ENCODE measurements at places on chromosomes 7 and 10.

- no peak for DNase-seq
These were observed 41.9 kb downstream of the NPVF start for GRCh38 chr7:25186436-25186835.

DNA sequence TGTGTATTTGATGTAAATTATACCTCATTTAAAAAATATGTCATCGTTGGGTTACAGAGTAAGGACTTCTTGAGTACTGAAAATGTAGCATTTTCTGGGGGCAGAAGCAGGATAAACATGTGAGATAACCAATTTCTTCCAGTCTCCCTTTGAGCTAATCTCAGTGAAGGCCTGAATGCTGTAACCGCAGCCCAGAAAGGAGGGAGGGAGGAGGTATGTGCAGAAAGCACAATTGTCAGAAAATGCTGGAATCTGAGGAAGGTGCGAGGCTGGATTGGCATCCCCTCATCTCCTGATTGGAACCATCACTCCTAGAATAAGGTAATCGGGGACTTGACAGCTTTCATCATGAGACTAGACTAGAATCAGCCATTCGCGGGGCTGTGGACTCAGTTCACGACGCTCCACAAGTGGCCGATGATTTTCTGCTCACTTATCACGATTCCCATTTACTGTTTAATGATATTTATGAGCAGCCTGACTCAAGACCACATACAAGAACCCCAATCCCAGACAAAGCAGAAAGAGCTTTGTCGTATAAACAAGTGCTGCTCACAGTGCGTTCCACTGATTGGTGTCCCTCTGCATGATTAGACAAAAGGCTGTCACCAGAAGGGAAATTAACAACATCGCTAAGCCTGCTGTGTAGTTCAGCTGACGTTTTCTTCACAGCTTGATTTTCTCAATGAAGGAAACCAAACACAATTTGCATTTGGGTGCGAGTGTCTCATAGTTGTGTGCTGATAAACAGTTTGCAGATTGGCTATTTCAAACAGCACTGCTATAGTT lies 93.2 kb downstream of the SVIL start:
- DNase-seq, result no peak

- no peak for DNase-seq
These were observed 6.7 kb downstream of the FRA10AC1 start for GRCh38 chr10:93695740-93696139.

GRCh38 chr10:11325817-11326216 lies 285.6 kb downstream of the USP6NL start:
- peak; percentile 41 for DNase-seq

DNA sequence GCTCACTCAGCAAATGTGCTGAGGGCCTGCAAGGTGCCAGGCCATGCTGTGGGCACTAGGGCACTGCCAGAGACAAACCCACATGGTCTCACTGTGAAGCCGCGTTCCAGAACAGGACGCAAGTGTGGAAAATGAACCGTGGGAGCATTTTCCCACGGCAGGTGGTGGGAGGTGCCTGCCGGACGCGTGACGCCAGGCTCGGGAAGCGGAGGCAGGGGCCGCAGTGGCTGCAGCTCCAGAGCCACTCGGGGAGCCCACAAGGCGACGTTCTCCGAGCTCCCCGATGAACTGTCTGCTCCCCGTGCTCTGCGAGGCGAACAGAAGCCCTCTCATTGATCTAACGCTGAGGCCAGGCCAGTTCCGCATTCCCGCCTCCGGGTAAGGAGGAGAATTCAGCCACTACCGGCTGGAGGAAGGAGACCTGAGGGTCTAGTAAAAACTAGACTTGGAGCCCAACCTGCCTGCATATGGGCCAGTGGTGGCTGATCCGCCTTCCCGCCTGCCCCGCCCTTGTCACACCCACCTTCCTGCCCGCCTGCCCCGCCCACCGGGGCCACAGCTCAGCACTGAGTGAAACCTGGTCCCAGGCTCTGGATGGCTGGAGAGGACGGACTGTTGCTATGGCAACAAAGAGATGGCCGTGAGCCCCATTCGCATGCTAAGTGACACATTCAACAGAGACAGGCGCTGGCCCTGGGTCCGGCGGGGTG lies 13.1 kb downstream of the ADGRA1 start:
- DNase-seq, result no peak

GRCh38 chr10:23479798-23480473 lies 41.1 kb downstream of the OTUD1 start:
- DNase-seq, result peak; percentile 7

DNA sequence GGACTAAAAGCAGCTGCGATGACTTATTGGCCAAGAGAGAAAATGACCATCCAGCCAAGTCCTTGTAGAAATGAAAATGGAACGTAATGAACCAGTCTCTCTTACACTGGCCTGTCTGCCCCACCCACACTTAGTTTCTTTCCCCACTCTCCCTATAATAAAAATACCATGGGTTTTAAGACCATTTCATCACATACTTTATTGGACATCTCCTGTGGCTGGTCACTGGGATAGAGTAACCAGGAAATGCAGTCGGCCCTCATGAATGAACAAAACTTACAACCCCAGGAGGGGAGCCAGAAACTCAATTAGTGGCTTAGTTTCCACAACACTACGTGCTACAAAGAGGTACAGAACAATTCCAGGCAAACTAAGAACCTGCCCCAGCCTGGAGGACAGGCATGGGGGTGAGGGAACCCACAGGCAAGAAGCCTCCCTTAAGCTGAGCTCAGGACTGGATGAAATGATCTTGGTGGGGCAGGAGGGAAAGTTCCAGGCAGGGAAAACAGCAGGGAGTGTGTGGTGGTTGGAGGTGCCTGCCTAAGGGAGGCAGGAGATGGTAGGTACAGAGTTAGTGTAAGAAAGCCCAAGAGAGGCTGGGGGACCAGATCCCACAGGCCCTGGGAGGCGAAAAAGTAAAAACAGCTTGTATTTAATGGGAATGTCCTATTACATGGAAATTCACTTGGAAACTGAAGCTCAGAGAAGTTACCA lies 29.6 kb downstream of the MKI67 start:
- DNase-seq, result peak; percentile 41

DNA sequence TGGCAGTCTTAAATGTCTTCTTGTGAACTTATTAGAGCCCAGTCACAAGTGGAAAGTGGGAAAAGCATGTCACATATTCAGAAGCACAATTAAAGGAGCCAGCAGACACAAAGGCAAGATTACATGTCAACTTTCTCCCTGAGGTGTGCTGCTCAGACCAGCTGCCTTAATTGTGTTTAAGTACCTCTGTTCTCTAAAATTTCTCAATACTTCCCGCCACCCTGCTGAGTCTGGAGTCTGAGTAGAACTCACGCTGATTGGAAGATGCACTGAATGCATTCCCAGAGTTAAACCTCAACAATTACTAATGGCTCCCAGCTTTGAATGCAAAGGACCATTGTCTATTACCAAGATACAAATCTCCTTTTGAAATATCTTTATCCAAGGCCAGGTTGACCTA lies 166.4 kb upstream of the COBL start:
- DNase-seq, result no peak

DNA sequence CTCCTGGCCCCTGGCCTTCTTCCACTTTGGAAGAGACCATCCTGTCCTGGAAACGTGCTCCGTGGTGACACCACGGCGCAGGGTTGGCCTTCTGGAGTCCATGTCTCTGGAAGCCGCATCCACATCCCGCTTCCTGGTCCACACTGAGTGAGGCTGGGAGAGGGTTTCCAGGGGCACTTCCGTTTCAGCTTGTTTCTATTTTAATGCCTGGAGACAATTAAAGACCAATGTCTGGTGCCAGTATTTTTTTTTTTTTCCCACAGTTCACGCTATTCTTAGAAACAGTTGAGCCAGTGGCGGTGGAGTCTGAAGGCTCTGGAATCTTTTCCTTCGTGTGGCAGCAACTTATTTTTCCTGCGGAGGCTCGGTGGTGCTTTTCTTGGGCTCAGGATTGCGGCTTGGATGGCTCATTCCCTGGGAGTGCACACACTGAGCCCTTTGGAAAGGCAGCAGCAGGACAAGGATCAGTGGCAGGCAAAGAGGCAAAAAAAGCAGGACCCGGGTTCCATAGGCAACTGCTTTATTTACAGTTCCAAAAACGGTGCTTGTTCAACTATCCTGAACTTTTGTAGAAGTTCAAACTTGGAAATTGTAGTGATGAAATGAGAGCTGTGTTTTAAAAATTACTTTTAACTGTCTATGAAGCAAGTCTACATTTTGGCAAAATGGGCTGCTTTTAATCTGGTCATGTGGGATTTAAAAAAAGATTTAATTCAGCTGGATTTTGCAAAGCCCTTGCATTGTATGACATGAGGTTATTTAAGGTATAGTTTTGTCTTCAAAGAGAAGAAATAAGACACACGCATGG lies 202.8 kb downstream of the BAMBI start:
- DNase-seq, result no peak

DNA sequence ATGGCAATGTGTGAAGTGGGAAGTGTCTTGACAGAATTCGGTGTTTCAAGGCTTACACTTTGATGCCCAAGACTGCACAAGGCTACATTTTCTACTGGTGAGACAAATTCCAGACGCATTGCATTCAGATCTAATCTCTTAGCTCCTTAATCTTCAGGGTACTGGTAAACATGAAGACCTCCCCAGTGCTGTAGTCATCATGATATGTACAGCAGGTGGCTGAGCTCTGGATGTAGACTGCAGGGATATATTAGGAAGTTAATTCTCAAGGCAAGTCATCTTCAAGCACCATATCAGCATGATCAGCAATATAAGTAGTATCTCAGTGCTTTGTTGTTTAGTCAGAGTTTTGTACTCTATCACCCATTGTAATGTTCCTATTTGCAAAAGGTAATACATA lies 61.8 kb downstream of the IKZF1 start:
- no peak for DNase-seq

DNA sequence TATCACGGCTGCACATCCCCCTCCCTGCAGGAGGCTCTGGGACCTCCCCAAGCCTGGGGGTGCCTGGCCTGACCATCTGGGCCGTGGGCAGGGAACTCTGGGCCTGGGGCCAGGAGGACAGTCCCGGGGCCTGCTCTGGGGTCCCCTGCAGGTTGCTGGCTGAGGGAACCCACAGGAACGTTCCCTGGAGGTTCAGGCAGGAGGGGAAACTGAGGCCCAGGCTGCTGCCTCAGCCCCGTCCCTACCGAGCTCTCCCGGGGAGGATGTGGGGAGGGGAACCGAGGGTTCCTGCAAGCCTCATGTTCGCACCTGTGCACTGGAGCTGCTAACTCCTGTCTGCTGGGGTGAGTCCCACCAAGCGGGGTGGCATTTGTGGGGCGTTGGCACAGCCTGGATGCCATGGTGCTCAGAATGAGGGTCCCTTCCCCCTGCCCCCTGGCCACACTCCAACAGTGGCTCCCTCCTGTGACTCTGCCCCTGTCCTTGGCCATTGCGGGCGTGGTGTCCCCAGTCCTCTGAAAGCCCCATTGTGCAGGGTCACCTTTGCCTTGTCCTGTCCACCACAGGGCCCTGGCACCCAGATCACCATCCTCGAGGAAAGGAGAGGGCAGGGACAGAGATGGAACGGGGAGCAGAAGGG lies 9.4 kb downstream of the ELFN1 start:
- DNase-seq, result no peak

DNA sequence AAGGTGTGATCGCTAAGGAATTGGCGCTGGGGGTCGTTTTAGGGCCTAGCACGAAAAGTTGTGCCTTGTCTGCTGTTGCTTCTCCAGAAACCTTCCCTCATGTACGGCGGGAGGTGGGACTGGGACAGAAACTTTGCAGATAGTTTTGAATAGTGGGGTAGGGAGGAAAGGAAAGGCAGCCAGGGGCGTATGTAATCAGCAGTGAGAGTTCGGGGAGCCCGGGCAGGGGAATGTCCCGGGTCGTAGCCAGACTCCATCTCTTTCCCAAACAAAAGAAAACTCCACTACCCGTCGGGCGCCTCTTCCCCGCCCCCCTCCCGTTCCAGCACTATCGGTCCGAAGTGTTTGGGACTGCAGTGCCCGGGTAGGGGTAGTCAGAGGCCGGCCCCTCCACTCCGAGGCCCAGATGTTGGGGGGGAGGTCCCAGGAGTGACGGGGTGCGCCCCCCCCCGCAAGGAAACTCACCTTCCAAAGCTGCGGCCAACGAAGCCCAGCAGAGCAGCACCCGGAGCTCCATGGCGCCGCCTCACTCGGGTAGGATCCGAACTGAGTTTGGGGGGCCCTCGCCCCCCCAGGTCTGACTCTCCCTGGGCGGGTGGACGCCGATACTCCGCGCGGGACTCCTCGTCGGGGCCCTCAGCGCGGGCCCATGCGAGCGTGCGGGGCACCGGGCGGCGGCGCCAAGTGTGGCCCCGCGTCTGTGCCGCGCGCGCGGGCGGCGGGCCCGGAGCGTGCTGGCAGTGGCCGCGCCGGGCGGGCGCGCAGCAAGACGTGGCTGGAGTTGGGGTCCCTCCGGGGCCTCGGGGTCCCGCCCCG lies 601 bp downstream of the EPHB4 start:
- DNase-seq, result no peak

DNA sequence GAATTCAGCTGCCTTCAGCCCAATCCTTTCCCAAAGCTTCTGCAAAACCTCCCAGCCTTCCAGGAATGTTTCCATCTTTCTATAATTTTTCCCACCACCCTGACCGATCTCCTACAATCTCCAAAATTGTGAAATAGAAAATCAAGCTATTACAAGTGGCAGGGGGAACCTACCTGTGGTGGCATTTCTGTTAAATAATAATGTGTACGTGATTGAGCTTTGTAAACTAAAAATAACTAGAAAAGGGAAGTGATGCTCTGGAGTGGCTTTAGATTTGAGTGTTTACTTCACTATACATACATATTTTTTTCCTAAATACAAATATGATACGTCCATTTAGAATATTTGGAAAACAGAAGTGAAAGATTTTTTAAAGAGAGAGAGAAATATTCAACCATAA lies 593.6 kb downstream of the GRM8 start:
- DNase-seq, result no peak

GRCh38 chr10:29068302-29068701 lies 220.6 kb upstream of the LYZL1 start:
- DNase-seq, result no peak
